ENCODE measurements at places on chromosomes 12 and 14.
A peak's percentile ranks its signal among the peaks of the same experiment; 100 is the strongest.

GRCh38 chr14:50830932-50831725, at the start of gene NIN:
TSS of gene NIN (minus strand) at chr14:50831162. CDS start at chr14:50822056, 9,106 bp downstream.
- peak; percentile 27 for DNase-seq

DNA sequence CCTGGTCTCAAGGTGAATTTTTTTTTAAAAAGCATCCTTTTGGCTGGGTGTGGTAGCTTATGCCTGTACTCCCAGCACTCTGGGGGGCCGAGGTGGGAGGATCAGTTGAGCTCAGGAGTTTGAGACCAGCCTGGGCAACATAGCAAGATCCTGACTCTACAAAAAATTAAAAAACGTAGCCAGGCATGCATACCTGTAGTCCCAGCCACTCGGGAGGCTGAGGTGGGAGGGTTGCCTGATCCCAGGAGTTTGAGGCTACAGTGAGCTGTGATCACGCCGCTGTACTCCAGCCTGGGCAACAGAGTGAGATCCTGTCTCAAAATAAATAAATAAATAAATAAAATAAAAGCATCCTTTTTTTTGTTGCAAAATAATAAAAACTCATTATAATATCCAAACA, 12.4 kb downstream of the TSPAN9 start:
- DNase-seq, result no peak

GRCh38 chr12:14366209-14367039, 942 bp downstream of the ATF7IP start:
- no peak for DNase-seq

DNA sequence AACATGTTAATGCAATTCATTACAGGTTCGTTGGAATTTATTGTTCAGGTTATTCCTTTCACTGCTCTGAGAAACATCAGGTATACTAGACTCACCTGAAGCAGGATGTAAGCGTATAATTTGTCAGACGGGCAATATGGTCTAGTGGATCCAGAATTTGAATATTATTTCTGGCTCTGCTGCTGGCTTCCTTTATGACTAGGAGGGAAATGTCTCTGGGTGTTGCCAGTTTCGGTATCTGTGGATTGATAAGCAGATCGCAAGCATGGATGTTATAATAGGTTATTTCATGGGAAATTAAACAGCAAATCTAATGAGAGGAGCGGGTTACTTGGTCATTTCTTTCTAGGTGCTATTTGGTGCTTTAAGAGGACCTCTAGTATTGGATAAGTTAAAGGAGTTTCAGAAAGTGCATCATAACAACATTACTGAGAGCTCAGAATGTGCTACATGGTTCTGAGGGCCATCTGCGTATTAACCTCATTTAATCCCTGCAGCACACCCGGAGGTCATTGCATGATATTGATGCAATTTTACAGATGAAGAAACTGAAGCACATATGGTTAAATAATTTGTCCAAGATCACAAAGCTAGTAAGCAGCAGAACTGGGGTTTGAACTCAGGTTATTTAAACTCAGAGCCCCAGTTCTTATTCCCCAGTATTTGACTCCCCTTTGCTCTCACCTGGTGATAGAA, 47.3 kb upstream of the BCAT1 start:
- no peak for DNase-seq

GRCh38 chr12:112988224-112988623, 9.9 kb downstream of the OAS2 start:
- DNase-seq, result no peak

DNA sequence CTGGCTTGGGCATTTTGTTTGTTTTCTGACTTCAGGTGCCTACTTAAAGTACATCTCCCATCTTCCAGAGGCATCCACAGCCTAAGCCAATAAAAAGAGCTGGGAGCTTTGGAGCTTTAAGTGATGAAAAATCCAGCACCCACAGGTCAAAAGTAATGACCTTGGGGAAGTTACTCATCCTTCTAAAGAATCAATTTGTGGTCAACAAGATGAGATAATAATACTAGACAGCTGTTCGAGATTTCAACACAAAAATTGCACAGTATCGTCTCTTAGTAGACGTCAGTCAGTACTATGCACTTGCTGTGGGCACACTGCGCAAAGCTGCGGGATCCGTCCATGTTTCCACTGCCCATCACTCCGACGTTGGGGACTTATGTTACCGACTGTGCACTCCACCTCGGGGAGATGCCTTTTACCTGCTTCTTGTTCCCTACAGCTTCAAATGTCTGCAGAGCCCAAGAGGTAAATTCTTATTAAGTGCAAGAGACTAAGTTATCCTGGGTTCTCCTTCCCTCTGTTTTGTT, 1.3 kb downstream of the ST8SIA1 start:
- no peak for DNase-seq

GRCh38 chr12:50162230-50162629, 4.9 kb downstream of the CERS5 start:
- no peak for DNase-seq

GRCh38 chr12:23921099-23921856, 28.2 kb downstream of the SOX5 start:
- DNase-seq, result no peak

GRCh38 chr12:85029456-85029855, 6.6 kb downstream of the TSPAN19 start:
- DNase-seq, result peak; percentile 3

GRCh38 chr12:105337391-105337790, 6.9 kb downstream of the C12orf75 start:
- no peak for DNase-seq

DNA sequence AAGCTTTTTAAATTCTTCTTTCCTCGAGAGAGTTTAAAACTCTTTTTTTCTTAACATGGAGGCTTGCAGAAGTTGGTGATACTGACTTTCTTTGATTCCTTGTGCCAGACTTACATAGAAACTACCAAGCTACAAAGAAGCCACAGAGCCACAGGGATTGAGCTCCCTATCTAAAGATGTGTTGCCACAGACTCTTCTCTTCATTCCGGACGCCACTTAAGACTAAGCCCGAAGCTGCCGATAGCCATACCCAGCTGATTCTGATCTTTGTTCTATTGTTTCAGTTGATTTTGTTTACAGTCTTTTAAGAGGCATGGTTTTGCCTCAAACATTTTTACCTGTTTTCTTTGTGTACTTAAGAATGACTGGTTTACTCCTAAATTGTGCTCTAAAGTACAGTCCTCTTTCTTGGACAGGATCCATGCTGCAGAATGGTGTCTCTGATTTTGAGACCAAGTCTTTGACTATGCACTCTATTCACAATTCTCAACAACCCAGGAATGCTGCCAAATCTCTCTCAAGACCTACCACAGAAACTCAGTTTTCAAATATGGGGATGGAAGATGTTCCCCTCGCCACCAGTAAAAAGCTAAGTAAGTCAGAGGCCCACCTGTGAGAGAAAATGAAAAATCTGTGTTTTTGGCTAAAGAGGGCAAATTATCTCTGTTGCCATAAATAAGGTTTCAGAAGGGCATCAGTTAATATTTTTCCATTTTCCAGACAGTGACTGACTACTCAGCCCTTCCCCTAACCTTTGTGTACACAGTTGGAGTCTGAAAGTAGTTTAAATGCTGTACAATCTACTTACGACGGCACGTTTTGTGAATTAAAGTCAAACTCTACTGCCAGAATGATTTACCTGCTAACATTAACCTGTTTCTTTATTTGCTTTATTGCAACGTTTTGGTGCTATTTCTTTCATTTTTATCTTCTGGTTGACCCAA, 42.1 kb upstream of the KCNH3 start:
- no peak for DNase-seq

GRCh38 chr12:8145754-8146441, 10.9 kb upstream of the ZNF705A start:
- DNase-seq, result no peak

GRCh38 chr14:56005191-56006053, 112.8 kb upstream of the PELI2 start:
- DNase-seq, result no peak

- DNase-seq, result no peak
Measured at GRCh38 chr12:34389378-34390170, 367.3 kb downstream of the ALG10 start.

DNA sequence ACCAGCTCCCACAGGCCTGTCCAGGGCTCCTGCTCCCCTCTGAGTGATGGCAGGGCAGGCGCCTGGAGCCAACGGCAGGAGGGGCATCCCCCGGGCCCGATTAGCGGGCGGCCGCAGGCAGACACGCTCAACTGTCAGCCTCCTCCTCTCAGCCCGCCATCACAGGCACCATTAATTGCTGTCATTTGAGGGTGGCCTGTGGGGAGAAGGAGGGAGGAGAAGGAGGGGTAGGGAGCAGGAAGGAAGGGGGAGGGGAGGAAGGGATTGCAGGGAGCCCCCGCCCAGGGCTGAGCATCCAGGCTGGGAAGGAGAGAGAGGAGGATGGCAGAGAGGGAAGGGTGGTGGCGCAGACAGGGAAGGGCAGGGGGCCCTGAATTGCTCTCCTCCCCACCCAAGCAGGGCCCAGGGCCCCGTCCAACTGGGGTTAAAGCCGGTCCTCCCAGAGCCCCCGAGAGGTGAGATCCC, 36.1 kb downstream of the NCOR2 start:
- no peak for DNase-seq

GRCh38 chr12:45235087-45236025, 19.5 kb downstream of the ANO6 start:
- DNase-seq, result no peak

- DNase-seq, result no peak
Measured at GRCh38 chr12:103012884-103013283, 55.4 kb downstream of the ASCL1 start.

DNA sequence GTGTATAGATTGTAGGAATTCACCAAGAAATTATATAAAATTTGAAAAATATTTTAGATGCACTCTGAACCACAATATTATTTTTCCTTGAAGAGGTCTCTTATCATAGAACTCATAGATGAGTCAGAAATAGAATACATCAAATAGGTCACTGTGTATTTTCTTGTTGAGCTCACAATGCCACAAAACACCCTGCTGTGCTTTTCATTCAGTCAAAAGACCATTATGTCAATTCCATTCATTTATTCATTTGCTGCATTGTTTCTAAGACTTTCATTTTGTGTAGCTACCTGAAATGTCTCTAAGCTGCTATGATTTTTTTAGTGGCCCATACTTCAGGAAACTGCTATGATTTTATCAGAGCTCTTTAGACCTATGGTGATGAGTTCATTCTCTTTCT, 231.9 kb upstream of the AVPR1A start:
- DNase-seq, result no peak

- DNase-seq, result no peak
Measured at GRCh38 chr14:86334355-86334754, 804.4 kb downstream of the FLRT2 start.

GRCh38 chr14:64040044-64040443, 187.2 kb downstream of the SYNE2 start:
- no peak for DNase-seq

DNA sequence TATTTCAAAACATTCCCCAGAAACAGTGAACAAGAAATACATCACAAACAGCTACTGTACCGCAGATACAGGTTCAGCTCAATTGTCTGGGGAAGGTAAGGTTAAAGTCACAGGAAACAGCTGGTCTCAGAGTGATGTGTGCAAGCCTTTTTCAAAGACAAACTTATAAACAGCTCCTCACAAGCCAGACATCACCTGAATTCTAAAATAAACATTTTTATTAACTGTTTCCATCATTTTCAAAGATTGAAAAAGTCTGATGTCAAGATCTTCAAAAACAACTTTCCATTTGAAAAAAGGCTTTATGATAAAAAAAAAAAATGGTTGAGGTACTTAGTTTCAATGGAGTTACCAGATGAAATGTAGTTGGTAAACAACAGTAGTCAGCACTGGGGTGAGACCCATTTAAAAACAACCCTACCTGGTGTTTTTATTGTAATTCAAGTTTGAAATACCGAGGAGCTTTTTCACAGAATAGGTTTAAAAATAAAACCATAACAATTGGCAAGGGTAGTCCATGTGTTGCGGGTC, 4.0 kb downstream of the BTG1 start:
- DNase-seq, result no peak

DNA sequence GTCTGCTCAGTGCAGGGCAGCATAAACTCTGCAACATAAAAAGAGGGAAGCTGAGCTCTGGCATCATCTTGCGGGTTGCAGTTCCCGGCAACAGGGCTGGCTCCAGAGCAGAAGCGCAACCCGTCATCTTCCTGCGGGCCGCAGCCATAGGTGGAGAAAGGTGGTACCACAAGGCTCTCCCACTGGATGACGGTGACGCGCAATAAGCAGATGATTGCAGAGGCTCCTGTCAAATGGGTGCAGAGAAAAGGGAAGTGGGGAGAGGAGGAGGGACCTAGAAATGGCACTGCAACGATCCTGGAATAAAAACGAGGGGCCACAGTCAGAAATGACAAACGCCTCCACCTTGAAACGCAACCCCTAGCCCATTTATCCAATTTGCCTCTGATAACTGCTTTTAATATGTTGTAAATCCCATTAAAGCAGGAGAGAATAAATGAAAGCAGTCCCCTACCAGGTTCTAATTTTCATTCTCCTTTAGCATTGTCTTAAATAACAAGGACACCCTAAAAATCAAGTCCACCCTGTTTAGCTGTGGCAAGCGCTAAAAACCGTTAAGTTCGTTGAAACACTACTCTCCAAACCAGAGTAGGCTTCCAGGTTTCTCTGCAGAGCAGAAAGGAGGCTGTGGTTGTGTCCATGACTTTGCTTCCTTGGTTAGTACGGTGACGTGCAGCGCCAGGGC, 30.9 kb upstream of the TUBA1C start:
- no peak for DNase-seq

- DNase-seq, result no peak
Measured at GRCh38 chr12:24879644-24880043, 69.3 kb downstream of the BCAT1 start.

GRCh38 chr12:51335931-51336330, 10.5 kb downstream of the CELA1 start:
- DNase-seq, result no peak

DNA sequence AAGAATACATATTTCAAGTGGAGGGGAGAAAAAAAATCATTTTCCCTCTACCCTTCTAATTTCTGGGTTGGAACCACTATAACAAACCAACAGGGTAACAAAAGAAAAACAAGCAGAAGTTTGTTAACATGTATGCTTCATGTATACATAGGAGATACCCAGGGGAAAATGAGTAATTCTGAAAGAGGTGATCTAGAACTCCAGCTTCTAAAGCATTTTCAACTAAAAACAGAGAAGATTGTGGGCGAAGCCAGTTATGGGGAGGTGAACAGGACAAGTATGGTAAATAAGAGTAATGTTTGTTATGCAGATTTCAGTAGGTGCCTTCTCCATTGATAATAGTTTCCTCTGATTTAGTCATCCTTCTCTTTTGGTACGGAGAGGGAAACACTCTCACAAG, 16.7 kb downstream of the FNTB start:
- no peak for DNase-seq

DNA sequence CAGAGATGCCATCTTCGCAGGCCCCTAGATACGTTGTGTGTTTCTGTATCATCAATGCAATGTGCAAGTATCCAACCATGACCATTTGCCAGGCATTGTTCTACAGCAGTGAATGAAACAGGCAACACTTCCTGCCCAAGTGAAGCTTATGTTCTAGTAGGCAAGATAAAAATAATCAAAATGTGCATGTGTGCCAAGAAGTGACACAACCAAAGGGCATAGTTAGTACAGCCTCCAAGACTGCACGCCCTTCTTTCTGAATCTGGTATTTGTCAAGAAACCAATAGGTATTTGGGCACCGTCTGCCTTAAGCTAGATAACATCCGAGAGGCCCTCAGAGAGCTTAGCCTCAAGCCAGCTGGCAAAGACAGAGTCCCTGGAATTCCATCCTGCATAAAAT, 152.0 kb downstream of the TMEM132C start:
- no peak for DNase-seq
